Stimulated activated CD8-positive, alpha-beta memory T cell treated with anti-CD3 and anti-CD28 coated beads, Interleukin-2, amount 100 ng/mL, for 1 hour (primary cell): ENCODE measurements at places on chromosomes 2 and 18.
A peak's percentile ranks its signal among the peaks of the same experiment; 100 is the strongest.

GRCh38 chr2:173104156-173104555, 28.5 kb downstream of the MAP3K20 start:
- DNase-seq, result no peak

- DNase-seq, result peak; percentile 23
Measured at GRCh38 chr2:8575038-8575833, 106.6 kb upstream of the ID2 start.

DNA sequence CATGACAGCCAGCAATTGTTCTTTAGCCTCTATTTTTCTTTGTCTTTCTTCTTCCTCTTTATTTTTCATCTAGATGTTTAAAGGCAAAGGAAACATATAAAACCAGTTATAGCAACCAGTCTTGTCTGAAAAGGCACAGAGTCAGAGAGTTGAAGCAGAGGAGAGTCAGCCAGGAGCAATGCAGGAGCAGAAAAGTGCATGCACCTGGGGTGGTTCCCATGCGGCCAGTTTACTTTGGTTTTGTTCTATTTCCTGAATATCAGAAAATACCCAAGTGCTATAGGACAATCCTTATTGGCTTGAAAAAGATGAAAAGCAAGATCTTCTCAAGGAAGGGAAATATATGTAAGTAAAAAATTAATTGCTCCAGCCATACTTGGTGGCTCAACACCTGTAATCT, 44.9 kb downstream of the CFAP210 start:
- DNase-seq, result no peak

GRCh38 chr2:229434187-229434586, 163.1 kb upstream of the PID1 start:
- no peak for DNase-seq

DNA sequence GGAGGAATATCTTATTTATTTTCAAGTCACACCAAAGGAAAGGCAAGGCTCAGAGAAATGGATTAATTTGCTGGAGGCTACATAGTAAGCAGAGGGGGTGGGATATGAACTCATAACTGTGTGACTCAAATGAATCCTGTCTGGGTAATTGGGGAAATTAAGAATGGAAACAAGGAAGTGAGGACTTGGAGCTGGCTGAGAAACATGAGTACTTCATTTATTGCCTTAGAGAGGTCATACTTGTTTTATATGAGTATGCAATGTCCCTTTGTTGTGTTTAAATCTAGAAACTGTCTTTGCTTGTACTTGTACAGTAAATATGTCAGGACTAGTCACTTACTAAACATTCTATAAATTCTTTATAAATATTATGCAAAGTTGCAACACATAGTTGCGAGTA, 2166.7 kb upstream of the PIK3C3 start:
- no peak for DNase-seq

GRCh38 chr18:6928359-6928758, 189.2 kb downstream of the LAMA1 start:
- DNase-seq, result no peak

GRCh38 chr2:237091779-237092436, 6.2 kb downstream of the COPS8 start:
- no peak for DNase-seq

- no peak for DNase-seq
Measured at GRCh38 chr2:241798631-241799521, 10.1 kb upstream of the NEU4 start.

GRCh38 chr18:35201256-35201931, 39.4 kb upstream of the ZNF397 start:
- DNase-seq, result no peak

GRCh38 chr2:101596333-101596732, 101.2 kb upstream of the MAP4K4 start:
- DNase-seq, result no peak

- peak; percentile 6 for DNase-seq
Measured at GRCh38 chr18:9613550-9614400, 584 bp downstream of the PPP4R1 start.

DNA sequence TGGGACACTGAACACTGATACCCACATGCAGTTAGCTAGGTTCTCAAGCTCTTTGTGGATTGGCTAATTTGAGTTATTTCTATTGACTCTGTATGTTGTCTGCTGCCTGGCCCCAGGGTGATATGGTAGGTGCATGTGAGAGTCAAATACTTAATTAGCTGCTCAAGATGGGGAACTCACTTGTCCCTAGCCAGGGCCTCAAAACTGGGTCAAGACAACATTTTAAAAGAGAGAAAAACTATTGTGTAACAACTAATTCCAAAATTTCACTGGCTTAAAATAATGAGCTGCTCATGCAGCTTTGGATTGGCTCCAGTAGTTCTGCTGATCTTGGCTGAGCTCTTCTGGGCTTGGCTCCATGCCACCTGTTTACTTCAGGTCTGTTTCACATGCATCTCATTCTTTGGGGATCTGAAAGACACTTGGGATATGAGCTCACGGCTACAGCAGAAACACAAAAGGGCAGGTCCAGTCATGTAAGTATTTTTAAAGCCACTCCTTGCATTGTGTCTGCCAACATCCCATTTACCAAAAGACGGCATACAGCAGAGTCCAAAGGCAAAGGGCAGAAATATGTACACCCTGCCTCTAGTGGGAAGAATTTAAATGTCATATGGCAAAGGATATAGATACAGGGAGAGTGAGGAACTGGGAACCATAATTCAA, 716.8 kb downstream of the SUCLG1 start:
- no peak for DNase-seq

DNA sequence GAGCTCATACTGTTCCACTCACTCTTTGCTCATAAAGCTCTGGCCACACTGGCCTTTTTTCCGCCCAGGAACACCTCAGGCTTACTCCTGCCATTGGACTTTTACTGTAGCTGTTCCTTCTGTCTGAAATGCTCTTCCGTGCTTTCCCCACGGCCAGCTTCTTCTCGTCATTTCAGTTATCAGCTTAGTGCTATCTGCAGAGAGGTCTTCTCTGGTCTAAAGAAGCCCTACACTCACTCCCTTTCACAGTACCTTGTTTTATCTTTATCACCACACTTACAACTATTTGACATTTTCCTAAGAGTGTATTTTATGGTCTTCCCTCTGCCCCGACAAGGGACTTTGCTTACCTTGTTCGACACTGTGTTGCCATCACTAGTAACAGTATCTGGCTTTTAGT, 388.1 kb upstream of the SPRED2 start:
- no peak for DNase-seq

DNA sequence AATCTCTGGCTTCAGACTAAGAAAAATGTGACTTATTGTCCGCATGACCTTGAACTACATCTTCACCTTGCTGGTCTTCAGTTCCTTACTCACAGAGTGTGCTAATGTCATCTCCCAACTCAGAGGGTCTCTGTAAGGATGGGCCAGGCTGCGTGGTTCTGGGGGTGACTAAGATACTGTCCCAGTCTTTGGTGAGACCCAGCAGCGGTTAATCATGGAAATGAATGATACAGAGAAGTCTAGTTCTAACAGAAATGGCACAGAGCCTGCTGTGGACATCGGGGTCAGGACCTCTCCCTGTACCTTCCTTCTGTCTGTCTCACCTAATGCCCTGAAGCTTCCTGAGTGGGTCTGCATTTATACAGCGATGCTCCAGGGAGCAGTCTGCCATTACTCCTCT, 662.7 kb upstream of the HS6ST1 start:
- no peak for DNase-seq

GRCh38 chr2:79437433-79438267, 75.2 kb upstream of the CTNNA2 start:
- DNase-seq, result no peak

- DNase-seq, result no peak
Measured at GRCh38 chr2:101162561-101163330, 11.6 kb upstream of the TBC1D8 start.

- DNase-seq, result no peak
Measured at GRCh38 chr2:218517434-218518206, 50.5 kb downstream of the USP37 start.

DNA sequence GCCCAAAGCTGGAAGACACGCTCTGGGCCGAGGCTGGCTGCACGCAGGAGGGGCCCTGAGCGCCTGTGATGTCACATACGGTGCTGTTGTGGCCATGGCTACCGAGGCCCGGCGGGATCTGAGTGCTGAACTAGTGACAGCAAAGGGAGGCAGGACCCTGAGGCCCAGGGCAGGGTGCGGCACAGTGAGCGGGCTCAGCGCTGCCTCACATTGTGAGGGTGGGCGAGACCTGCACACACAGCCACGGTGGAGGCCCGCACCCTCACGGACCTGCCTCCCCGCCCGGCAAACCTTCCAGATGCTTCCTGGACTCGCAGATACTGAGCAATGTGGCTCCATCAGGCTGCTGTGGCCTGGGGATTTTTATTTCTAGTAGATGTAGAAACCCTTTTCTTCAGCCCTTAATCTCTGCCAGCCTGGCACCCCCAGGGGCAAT, 133.8 kb upstream of the CTDP1 start:
- DNase-seq, result no peak

DNA sequence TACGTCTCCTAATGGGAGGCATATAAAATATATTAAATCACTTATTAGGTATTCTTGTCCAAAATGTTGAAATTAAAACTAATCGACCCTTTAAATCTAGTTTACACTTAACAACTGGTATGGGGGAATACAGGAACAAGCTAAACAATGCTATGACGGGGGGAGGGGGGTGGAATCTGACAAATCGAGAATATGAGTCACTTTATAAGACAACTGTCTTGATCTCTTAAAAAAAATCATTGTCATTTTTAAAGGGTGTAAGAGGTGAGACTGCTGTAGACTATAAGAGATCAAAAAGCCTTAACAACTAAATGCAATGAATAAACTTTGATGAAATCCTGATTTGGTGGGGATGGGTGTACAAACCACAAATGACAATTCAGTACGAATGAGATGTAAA, 6.0 kb downstream of the MAP3K2 start:
- DNase-seq, result no peak

GRCh38 chr18:36492604-36493329, 195.3 kb downstream of the FHOD3 start:
- no peak for DNase-seq

DNA sequence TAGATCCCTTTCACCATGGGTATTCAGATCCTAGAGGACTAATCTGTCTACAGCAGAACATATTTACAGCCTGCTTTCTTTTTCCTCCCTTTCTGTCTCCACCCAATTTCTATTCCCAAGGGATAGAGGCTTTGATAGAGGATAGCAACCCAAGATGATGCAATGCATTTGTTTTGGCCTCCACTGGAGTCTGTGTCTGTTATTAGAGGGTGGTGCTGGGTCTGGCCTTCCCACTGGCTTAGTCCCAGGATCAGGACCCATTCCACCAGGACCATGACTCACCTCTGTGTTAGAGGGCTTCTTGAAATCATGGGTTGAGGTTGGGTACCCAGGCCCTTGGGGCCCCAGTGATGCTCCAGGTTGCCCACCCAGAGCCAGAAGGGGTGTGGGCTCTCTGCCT, 239.7 kb upstream of the TNP1 start:
- DNase-seq, result no peak

GRCh38 chr2:12816379-12817306, 99.9 kb downstream of the TRIB2 start:
- DNase-seq, result no peak

GRCh38 chr2:200373973-200374416, 67.5 kb downstream of the SPATS2L start:
- no peak for DNase-seq

DNA sequence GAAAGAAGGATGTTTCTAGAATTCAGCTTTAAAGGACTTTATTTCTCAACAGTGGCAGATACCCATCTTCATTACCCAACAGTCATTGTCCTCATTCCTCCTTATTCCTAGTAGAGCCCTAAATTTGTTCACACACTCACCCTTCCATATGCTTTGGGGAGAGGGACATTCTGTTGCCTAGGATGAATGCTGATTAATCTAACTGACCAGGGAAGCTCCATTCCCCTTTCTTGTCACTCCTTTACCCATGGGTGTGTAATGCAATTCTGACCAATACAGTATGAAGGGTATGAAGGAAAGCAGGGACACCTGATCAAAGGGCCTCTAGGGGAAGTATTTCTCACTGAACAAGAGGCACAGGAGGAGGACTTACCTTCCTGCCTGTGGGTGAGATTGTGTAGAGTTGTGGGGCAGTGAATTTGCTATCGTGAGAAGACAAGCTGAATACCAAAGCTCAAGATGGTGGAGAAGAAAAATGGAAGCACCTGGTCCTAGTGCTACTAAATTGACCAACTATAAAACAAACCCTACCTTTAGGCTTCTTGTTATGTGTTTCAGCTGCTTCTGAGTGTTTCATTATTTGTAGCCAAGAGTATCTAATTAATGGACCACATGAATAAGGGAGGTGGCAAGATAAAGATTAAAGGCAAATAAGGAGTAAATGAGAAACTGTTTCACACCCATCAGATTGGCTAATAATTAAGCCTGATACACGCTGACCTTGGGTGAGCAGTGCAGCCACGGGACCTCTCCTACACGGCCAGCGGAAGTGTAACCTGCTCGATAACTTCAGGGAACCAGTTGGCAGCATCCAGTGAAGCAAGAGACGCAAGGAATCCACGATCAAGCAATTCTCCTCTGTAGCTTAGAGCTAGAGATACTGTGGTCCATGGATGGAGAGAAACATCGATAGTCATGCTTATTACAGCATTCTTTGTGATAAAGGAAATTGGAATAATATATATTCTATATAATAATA, 202.3 kb downstream of the MYCN start:
- no peak for DNase-seq

DNA sequence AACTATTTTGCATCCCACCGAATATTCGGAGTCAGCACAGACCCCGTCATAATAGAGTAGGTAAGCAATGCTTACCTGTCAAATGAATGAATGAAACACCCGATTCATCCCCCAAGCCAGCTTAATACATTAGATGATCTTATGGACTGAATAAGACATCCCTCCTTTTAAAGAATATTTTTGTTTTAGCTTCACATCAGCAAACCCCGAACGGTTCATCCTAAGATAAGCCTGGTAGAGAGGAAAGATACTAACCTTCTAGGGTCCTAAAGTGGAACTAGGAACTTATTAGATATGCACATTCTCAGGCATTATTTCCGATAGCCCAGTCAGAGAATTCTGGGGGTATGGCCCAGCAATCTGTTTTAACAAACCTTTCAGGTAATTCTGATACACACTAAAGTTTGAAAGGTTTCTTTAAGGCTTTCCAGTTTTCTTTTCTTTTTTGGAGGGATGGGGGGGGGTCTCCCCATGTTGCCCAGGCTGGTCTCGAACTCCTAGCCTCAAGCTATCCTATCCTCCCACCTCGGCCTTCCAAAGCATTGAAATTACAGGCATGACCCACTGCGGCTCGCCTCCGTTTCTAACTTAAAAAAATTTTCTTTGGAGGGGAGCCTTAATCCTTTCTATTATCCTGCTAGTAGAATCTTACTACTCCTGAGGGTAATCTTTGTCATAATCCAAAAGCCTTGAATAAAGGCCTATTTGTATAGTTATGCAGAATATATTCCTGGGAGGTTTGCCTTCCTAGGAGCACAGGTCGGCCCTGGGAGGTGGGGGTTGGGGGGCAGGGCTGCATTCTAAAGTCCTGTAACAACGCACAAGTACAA, 1.0 kb upstream of the ACTR3 start:
- no peak for DNase-seq

DNA sequence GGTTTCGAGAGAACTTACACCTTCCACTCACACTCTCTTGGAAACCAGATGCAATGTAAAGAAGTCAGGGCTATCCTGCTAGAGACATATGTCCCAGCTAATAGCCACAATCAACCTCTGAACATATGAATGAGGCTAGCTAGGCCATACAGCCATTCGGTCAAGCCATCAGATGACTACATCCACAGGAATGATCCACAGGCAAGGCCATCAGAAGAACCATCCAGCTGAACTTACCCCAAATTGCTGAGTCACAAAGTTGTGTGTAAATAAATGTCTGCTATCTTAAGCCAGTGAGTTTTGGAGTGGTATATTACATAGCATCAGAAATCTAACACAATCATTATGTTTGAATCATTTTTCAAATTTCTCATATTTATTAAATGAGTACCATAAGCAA, 5.2 kb upstream of the SPAST start:
- DNase-seq, result no peak

GRCh38 chr2:240434728-240435456, 571 bp upstream of the GPC1 start:
- DNase-seq, result peak; percentile 88
